ENCODE measurements at places on chromosomes 12 and 14.

DNA sequence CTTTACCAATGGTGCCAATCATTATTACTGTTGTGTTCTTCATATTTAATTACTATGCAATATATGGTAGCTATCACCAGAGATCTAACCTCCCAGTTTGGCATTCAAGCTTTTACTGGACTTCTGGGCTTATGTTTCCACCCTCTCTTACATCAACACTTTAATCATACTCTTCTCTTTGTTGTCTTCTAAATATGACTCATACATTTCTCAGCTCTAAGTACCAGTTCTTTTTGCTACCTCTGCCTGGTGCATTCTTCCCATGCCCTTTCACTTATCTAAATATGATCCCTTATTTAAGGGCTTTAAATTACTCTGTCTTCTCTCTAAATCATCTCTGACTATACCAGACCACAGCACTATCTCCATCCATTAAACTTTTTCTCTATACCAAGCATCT, 246.1 kb upstream of the CCDC196 start:
- no peak for DNase-seq

- DNase-seq = no peak
Measured at GRCh38 chr12:105912882-105913678, 225.7 kb downstream of the NUAK1 start.

GRCh38 chr12:22588817-22589216, 36.2 kb upstream of the ETNK1 start:
- DNase-seq = no peak

GRCh38 chr12:105935106-105935505, 203.6 kb downstream of the NUAK1 start:
- DNase-seq = peak; percentile 35

DNA sequence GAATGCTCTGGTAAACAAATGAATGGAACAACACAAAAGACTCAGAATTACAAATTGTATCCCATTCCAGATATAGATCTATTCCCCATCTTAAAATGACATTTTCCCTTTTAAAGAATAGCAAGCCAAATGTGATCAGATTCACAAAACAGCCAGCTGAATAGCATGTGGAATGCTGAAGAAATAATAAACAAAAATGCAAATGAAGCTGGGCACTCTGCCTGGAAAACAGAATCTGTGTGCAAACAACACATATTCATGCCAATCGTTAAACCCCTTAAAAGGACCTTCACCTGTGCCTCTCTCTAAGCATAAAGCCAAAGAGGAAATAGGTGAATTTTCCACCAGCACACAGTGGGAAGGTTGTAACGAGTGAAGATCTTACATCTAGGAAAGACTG, 67.9 kb upstream of the PDZRN4 start:
- no peak for DNase-seq

DNA sequence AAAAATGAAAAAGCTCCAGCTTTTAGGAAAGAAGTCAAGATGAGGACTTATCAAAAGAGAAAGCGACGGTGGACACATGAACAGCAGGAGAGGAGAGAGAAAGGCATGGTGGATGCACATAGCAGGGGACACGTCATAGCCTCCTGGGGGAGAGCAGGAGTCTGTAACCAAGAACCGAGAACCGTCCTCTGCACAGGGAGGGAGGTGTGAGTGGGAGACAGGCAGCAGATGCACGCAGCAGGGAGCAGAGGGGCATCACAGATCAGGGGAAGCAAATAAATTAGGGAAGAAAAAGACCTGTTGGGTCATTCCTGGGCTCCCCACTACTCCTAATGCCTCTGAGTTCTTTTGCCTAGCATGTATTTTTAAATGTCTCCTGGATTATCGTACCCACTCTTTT, 138.1 kb upstream of the RMST start:
- DNase-seq = no peak

DNA sequence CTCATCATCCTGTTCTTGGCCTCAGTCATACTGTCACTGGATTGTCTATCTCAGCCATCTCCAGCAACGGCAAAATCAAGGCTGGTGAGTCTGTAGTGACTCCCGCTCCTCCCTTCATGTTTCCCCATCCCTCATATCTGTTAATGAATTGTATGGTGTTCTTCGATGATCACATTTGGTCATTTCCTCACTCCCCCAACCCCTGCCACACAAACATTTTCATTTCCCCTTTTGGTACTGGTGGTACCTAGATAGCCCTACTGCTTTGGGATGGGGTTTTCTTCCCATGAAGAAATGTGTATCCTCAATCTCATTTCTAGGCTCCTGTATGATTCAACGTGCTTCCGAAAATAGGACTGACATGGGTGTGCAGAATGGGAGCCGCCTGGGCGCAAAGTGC, 2.7 kb upstream of the KLHL33 start:
- no peak for DNase-seq

DNA sequence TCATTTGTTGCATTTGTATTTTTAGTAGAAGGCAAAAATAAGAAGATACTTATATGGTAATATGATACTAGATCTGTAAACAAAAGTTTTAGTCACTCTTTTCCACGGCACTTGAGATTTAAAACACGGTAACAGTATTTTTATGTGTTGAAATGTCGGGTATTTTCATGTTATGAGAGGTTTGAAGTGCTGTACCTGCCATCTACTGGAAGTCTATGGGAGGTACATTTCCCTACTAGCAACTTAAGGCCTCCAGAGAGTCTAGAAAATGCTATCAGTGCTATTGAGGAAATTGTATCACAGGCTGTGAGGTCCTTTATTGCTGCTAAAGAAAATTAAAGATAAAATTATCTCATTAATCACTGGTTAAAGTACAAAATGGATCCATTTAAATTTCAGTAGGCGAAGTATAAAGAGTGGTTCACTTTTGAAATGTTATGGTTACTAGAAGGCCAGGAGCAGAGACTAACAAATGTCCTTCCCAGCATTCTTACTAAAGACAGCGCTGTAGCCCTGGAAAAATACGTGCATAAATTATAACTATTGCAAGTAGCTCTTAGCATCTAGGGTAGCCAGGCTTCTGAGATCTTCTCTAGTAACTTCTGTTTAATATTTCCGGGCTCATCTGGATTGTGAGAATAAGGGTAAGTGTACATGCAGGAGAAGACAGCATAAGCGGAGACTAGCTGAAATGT, 77.6 kb upstream of the PRKD1 start:
- peak; percentile 72 for DNase-seq

GRCh38 chr12:27280412-27280811, 36.3 kb downstream of the STK38L start:
- no peak for DNase-seq

DNA sequence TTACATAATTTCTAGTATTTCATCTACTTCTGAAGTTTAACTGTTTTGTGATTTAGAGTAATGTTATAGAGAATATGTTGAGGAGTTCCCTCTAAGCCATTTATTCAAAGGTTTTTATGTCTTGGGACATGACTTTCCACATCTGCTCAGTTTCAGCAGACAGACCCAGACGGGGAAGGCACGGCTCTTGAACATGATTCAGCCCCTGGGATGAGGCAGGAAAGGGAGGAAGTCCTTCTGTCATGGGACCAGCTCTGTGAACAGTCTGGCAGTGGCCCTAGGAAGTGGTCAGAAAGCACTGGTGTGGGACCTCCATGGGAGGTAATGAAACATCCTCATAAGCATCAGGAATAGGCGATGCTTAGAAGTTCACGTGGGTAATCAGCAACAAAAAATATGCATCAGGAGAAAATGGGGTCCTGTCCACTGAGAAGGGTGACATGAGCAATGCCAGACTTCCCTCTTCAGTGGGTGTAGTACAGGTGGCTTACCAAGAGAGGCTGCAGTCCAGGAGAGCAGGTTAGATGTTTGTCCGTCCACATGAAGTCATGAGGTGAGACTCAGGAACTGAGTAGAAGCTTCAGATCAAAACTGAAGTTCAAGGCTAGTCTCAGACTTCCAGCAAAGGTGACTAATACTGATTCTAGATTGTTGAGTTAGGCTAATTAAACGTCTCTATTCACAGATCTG, 248.5 kb downstream of the IPO8 start:
- DNase-seq = no peak

- DNase-seq = no peak
Measured at GRCh38 chr12:124511259-124511985, 56.0 kb downstream of the NCOR2 start.

DNA sequence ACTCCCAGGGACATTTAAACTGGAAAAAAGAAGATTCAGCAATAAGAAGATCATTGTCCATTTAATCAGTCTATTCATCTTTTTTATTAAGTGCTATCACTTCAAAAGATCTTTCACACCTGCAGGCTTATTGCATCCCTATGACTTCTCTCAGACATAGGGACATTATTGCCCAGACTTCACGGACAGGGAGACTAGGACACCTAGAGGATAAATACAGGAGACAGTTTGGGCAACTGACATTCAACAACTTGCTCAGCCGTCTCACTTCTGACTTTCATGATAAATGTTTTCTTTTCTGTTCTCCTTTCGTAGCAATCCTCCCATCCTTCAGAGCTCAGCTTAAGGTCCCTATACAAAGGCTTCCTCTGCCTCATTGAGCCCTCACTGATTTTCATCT, 84.3 kb downstream of the TMEM30B start:
- no peak for DNase-seq
